GM18507 (cell line): ENCODE measurements at places on chromosomes 3 and 15.

GRCh38 chr3:64080616-64081234 lies 57.4 kb upstream of the PSMD6 start:
- no peak for DNase-seq

GRCh38 chr3:77303955-77304699 lies 264.2 kb downstream of the ROBO2 start:
- no peak for DNase-seq

- DNase-seq: no peak
Observed at GRCh38 chr3:464255-464654, 267.7 kb downstream of the CHL1 start.

- DNase-seq: no peak
Observed at GRCh38 chr15:95940431-95940985, 390.0 kb upstream of the NR2F2 start.

DNA sequence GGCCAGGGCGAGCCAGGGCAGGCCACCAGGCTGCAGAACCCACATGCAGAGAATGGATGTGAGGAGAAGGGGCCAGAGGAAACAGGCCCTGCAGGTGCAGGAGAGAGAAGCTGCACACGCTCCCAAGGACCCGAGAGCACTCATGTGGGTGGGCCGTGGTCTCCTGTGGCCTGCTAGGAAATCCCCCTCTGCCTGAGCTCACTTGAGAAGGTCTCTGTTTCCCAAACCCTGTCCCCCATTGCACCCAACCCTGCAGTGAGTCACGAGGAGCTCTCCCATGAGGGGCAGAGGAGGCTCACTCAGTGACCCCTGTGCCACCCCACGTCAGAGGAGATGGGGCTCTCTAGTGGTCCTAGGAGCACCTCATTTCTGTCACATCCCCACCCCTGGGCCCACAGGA lies 111.1 kb downstream of the KLF13 start:
- no peak for DNase-seq
